Putamen (tissue), 1 donor: ENCODE measurements at places on chromosomes 7 and 10.

DNA sequence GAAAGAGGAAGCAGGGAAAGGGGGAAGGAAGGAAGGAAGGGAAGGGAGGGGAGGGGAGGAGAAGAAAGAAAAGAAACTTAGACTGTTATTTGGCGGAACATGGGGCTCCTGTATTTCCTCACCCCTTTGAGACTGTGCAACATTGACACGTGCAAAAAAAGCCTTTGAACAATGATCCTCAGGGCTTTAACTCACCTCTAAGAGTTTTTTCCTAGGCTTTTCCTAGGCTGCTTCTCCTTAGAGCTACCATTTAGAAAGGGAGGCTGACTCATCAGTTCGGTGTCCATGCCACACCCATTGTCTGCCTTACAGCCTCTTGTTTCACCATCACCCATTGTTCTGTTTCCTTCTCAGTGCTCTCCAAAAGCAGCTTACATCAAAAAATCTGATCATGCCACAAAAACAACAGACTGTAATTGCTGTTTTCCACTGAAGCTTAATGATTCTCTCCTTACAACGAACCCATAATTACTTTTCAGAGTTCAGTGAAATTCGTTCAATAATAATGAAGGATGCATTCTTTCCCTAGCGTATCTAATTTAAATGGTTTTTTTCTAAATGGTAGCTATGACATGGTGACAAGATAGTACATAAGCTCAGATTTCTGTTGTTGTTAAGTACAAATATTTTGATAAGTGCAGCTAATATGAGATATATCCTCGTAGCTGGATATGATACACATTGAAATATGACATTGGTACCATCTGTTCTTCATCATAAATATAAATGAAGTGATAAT lies 90.8 kb downstream of the PRLHR start:
- DNase-seq = no peak

GRCh38 chr10:12241810-12242529 lies 46.0 kb downstream of the CDC123 start:
- no peak for DNase-seq

DNA sequence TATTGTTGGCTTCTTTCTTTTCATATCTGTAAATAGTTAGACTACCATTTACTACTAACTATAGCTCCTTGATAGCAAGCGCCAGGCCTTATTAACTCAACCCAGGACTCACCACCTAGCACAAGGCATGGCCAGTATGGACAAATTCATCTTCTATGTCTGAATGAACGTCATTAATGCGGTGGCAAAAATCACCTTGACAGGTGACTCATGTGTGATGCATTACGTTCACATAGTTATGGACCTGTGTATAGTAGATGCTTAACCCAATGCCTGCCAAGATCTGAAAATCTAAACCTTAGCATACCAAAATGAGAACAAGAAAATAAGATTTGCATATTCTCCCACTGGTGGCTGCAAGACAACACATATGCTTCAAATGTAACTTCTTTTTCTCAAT lies 300.8 kb downstream of the PARD3 start:
- DNase-seq = no peak

DNA sequence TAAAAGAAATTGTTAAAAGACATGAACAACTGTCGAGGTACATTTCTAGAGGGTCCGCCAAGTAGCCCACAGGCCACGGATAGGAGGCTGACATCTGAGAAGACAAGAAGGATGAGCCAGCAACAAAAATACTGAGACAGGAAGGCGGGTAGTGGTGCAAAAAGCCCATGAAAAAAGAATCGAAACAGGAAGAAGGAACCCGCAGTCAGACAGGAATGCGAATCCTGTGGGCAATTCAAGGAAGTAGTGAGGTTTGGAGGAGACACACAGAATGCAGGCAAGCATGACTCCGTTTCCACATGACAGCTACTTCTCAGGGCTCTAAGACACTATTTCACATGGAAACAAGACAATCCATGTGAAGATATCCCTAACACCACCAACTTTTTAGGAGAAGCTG lies 125.2 kb downstream of the DOCK4 start:
- DNase-seq = peak; percentile 53

GRCh38 chr10:92180399-92180798 lies 110.5 kb downstream of the CPEB3 start:
- no peak for DNase-seq

- no peak for DNase-seq
Observed at GRCh38 chr10:10418387-10418786, 599.3 kb upstream of the CELF2 start.

DNA sequence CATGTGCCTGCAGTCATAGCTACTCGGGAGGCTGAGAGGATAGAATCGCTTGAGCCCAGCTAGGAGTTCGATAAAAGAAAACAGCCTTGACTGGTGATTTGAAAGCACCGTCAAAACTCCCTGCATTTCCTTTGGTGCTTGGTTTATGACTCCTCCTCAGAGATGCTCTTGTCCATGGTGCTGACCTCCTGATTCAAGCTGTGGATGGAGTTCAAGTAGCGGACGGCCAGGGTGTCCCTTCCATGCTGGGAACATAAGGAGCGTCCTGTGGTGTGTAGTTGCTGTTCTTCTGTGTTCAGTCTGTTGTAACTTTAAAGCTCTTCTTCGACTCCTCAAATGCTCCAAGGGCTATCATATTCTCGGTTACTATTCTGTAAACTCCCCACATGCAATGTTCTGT lies 382.5 kb upstream of the KIAA1217 start:
- no peak for DNase-seq

DNA sequence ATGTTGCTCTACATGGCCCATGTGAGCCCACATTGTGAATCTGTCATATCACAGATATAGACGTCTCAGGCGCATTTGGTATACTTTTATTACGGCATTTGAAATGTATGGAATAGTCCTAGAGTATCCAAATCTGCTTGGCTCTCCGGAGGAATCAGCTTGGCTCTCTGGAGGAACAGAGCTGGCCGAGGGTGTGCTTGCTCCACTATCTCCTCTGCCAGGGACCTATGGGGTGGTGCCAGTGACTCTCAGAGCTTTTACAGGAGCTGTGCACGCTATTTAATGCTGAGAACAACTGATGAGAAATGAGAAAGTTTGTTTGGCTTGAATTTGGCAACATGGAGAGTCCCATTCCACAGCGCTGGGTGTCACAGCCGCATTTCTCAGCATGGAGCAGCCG lies 144.0 kb downstream of the ZMYND11 start:
- no peak for DNase-seq

- no peak for DNase-seq
Observed at GRCh38 chr7:111827863-111828504, 265.7 kb upstream of the IMMP2L start.

DNA sequence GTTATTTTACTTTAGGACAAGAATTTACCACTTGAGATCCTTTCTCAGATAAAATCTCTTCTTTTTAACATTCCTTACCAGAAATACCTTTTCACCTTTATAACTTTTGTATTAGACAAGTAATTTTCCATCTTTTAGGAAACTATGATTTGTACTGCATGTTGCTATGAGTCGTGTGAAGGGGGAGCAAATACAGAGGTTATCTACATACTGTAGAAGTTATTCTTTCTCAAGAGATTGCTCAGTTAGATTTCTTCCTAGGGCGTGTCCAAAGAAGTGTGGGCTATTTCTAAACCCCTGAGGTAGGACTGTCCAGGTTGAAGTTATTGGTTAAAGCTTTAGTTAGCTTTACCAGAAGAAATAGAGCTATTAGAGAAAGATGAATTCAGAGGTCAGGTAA lies 30.2 kb upstream of the ARHGAP12 start:
- DNase-seq = no peak

GRCh38 chr7:15560968-15561367 lies 847 bp downstream of the AGMO start:
- no peak for DNase-seq

- DNase-seq = no peak
Observed at GRCh38 chr10:12849319-12850181, 152.0 kb downstream of the CCDC3 start.
